ENCODE measurements at places on chromosomes 5 and 9.
A peak's percentile ranks its signal among the peaks of the same experiment; 100 is the strongest.

DNA sequence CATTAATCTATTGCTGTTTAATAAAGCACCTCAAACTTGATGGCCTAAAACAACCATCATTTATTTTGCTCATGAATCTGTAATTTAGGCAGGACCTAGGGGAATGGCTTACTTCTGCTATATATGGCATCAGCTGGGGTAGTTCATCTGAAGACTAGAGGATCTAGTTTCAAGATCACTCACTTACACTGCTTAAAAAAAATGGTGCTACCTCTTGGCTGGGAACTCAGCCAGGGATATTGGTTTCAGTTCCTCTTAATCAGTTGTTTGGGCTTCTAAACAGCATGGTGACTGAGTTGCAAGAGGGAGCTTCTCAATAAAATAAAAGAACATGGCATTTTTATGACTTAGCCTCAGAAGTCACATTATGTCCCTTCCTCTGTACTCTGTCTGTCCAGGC lies 142.0 kb downstream of the FAM114A2 start:
- peak; percentile 64 for DNase-seq

DNA sequence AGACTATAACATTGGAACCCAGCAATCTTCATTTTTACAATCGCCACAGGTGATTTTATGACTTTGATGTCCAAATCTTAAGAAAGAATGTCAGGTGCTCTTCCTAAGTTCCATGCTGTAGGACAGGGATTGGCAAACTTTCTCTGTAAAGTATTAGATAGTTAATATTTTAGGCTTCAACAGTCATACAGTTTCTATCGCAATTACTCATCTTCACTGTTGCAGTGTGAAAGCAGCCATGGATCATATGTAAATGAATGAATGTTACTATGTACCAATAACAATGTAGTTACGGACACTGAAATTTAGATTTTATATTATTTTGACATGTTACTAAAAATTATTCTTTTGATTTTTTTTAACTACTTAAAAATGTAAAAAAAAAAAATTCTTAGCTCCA lies 169.7 kb downstream of the DTWD2 start:
- no peak for DNase-seq

DNA sequence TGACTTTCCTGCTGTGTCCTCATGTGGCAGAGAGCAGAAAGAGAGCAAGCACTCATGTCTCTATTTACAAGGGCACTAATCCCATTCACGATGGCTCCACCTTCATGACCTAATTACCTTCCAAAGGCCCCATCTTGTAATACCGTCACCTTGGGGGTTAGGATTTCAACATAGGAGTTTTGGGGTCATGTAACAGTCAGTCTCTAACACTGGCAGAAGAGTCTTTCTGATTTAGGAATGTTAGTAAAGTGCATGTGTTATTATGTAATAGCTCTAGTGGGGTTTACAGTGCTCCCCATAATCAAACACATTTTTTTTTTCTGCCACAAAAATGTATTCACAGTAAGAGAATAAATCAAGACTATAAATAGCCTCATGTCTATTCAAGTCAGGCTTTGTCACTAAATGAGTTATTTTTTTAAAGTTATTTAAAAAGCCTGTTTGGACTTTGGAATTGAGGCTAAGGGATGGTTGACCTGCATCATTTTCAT lies 19.1 kb downstream of the GALNT10 start:
- no peak for DNase-seq

- no peak for DNase-seq
These were observed 116.0 kb downstream of the KCNN2 start for GRCh38 chr5:114477816-114478334.

- no peak for DNase-seq
These were observed 144.1 kb upstream of the ACOT12 start for GRCh38 chr5:81537905-81538547.

DNA sequence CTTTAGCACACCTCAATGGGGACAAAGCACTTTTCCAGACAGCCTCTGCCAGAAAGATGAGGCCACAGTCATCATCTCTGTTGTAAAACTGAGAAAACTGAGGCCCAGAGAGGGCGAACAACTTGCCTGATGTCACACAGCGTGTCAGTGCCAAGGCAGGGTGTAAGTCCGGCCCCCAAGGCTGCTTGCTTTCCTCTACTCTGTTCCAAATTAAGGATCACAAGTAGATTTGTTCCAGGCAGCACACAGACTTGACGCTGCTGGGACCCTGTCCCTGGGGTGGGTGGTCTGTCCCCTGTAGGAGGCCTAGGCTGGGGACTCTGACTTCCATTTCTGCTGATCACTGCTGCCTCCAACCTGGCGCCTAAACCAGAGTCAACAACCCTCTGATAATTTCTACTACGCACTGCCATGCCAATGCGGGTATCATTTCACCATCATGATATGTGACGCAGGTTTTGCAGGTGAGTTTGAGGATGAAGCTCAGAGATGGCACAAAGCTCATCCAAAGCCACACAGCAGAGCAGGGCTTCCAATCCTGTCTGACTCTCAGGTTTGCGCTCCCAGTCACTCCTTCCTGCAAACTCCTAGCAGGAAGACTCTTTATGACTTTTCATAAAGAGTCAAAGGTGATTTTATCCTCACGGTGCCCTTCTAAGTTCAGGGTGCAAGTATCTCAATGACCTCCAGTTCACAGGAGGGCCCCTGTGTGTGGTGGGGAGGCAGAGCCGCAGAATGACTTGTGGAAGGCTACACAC lies 13.5 kb upstream of the RALGDS start:
- DNase-seq = no peak
